ENCODE measurements at places on chromosomes 7 and 10. TPM values are rescaled to one million over a fixed set of nuclear protein-coding genes. Genes with fewer than 3 reads are reported as not detected.

Gene ST8SIA6
- 0.36 TPM for total RNA-seq

Gene MOGAT3
- not detected for total RNA-seq

GRCh38 chr10:49666054-49666615 lies 13.3 kb upstream of the C10orf53 start:
- H3K4me1 ChIP-seq = no peaks in the 10 kb centered on the region
- no peak for DNase-seq
- H3K27ac ChIP-seq = peak overlapping the region; percentile 63

- H3K4me1 ChIP-seq = peaks cover 2% of the 10 kb centered on the region
- H3K27me3 ChIP-seq = no peaks in the 10 kb centered on the region
- H3K4me3 ChIP-seq = no peak overlapping the region
- DNase-seq = no peak
These were observed 75.3 kb downstream of the MTPN start for GRCh38 chr7:135901585-135902540.
